ENCODE measurements at places on chromosomes 11 and 22. TPM values are rescaled to one million over a fixed set of nuclear protein-coding genes. Genes with fewer than 3 reads are reported as not detected.

Gene NELL1
- not detected for total RNA-seq

Gene GAB4
- total RNA-seq, result not detected

Gene SIPA1
- total RNA-seq, result 21.6 TPM

Gene KDM4D
- 0.45 TPM for total RNA-seq

Gene PHETA2
- total RNA-seq, result not detected

Gene RANBP1
- total RNA-seq, result 284 TPM

Gene CARD16
- total RNA-seq, result not detected

Gene SCGB2A2
- total RNA-seq, result not detected

Gene SLC15A3
- total RNA-seq, result not detected

Gene TRIM44
- total RNA-seq, result 25.7 TPM

Gene KCNK4
- not detected for total RNA-seq

Gene SPCS2
- total RNA-seq, result 250 TPM

Data from A549 treated with RU486 at 1 μM for 4 hours (cell line).